ENCODE measurements at places on chromosomes 7 and 10.

DNA sequence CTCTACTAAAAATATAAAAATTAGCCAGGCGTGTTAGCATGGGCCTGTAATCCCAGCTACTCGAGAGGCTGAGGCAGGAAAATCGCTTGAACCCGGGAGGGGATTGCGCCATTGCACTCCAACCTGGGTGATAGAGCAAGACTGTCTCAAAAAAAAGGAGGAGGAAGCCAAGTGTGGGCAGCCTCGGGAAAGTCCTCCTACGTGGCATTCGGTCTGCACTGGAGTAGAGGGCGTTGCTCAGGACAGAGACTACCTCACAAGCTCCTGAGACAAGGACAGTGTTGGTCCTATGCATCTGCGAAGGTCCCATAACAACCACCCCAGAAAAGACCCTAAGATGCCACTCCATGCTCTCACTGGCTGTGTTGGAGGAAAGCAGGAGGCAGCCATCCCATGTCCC lies 10.0 kb upstream of the SERPINE1 start:
- DNase-seq = no peak

DNA sequence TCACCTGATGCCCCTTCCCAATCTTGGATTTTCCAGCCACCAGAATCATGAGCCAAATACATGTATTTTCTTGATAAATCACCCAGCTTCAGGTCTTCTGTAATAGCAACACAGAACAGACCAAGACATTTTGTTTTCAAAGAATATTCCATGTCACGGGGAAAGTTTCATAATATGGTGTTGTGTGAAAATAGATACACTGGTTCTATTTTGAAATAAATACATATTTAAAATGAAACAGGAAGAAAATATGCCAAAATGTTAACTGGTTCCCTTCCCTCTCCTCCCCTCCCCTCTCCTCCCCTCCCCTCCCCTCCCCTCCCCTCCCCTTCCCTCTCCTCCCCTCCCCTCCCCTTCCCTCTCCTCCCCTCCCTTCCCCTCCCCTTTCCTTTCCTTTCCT lies 30.3 kb upstream of the CAMK1D start:
- DNase-seq = no peak

- DNase-seq = no peak
These were observed 25.1 kb upstream of the NDST2 start for GRCh38 chr10:73836427-73836980.

DNA sequence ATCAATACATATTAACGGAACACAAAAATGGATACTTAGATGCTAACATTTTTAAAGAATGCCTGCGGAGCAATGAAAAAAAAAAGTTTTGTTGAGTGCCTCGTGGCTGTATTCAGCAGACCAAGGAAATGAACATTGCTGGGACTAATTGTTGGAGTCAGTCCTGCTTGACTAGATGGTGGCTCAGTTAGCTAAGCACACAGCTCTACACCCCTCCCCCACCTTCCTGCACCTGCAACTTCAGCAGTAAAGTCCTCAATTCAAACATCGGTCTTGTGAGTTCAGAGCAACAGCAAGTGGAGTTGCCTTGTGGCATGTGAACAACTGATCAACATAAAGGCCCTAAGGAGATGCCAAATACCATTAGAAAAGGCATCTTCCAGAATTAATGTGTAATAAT lies 326.0 kb upstream of the NPSR1 start:
- no peak for DNase-seq

GRCh38 chr7:74253835-74254128 lies 417 bp downstream of the RFC2 start:
- DNase-seq = no peak

DNA sequence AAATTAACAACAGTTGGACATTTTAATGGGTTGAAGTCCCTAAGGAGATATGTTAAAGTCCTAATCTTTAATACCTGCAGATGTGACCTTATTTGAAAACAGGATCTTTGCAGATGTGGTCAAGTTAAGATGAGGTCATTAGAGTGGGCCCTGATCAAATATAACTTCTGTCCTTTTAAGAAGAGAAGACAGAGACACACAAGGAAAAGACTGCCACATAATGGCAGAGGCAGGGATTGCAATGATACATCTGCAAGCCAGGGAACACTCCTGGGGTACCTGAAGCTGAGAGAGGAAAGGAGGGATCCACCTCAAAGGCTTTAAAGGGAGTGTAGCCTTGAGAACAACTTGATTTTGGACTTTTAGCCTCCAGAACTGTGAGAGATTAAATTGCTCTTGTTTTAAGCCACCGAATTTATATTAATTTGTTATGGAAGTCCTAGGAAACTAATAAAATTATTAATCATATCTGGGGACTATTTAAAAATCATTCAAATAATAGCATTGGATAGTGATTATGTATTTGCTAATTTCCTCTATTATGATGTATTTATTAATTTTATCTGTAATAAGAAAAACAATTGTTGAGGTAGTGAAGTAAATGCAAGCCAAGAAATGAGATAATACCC lies 700.0 kb upstream of the PCDH15 start:
- DNase-seq = peak; percentile 44

DNA sequence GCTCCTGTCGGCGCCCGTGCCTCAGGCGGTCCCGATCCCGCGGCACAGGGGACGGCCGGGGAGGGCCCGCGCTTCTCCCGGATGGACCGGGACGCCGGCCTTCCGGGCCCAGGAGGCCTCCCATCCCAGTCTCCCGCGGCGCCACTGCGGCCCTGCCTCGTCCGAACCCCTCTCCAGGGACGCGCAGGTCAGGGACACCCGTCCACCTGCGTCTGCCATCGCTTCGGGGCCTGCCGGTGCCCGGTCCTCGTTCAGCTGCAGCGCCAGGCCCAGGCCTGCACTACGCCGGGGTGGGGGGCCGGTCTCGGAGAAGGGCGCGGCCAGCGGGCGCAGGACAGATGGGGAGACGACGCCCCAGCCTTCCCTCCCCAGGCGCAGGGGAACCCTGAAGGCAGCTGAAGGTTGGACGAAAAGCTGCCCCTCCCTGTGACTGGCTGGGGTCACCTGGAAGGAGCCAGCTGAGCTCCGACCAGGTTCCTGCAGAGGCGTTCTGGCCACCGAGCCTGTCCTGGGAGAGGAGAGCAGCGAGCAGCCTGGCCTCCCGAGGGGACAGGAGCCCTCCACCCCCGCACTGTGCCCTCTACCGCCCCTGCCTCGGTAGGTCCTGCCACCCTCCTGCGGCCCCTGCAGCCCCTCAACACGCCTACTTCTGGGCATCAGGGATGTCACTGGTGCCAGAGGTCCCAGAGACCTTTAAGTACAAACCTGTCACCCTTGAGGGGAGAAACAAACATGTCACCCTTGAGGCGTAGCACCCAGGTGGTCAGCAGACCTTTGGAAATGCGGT lies 84.3 kb downstream of the LANCL2 start:
- DNase-seq = no peak

- DNase-seq = peak; percentile 77
These were observed 94.1 kb downstream of the PIP4K2A start for GRCh38 chr10:22620140-22620857.

- DNase-seq = peak; percentile 28
These were observed 97.0 kb downstream of the TPK1 start for GRCh38 chr7:144738708-144739314.

- DNase-seq = no peak
These were observed 188.9 kb downstream of the CXCL12 start for GRCh38 chr10:44196008-44196320.

DNA sequence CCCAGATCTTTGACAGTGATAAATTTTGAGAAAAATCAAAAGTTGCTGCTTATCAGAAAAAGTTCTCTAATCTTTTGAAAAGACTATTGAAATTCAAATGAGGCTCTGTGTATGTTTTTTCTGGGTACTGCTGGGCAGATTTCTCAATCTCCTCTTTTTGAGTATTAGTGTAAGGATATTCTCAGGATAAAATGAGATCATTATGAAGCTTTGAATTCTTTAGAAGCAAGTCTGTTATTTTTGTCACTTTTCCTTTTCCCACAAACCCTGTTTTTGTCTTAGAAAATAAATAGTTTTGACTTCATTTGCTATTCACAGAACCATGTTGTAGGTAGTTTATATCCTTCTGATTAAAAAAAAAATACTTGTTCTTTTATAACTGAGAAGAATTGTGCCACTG lies 7.9 kb downstream of the STAM start:
- DNase-seq = no peak

GRCh38 chr7:17654940-17655339 lies 285.4 kb downstream of the SNX13 start:
- DNase-seq = no peak

GRCh38 chr10:771647-772046 lies 82.2 kb upstream of the DIP2C start:
- DNase-seq = no peak

DNA sequence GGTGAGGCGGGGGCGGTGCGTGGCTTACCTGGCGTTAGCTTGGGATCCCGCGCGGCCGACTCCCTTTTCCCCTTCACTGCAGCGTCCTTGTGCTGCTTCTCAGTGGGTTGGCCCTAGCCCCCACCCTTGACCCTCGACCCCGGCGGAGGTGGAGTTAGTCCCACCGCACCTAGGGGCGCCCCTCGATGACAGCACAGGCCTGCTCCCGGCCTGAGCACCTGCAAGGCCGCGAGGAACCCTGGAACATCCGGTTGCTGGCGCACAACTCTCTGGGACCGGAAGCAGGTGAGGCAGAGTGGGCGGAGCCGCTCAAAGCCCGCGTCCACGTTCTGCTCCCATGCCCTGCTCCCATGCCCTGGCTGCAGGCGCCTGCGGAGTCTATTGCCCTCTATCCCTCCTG lies 266.9 kb downstream of the USP6NL start:
- no peak for DNase-seq

DNA sequence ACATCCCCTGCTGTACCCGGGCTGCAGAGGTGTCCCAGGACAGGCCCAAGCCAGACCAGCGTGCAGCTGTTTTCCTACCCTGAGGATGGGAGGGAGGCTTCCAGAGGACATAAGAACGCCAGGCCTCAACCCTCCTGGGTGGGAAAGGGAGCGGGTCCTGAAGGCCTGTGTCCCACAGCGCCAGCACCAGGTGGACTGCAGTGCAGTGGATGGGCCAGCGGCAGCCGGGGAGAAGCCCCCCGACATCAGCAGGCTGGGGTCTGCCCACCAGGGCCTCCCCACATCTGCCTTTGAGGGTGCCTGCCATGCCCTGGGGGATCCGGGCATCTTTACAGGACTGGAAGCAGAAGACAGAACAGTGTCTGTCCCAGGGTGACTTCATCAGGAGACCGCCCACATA lies 22.8 kb upstream of the ZNF716 start:
- no peak for DNase-seq

GRCh38 chr7:148579366-148579765 lies 11.2 kb upstream of the C7orf33 start:
- no peak for DNase-seq

GRCh38 chr7:121961089-121961867 lies 88.3 kb downstream of the PTPRZ1 start:
- peak; percentile 67 for DNase-seq

DNA sequence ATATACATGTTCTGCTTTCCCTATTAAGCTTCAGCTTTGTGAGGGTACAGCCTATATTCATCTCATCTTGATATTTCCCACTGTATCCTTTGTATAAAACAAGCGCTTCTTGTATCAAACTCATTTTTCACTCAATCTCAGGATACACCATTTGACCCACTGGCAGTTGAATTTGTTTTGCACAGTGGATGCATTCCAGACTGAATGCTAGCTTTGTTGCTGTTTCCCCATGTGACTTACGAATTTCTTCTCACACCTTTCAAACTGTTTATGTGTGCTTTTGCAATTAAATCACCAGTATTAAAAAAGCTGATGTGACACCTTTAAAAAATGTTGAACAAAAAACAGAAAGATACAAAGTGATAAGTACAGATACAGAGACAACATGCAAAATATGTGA lies 180.9 kb downstream of the ZNF438 start:
- DNase-seq = no peak

GRCh38 chr7:109745677-109746410 lies 1176.2 kb downstream of the DNAJB9 start:
- DNase-seq = no peak

DNA sequence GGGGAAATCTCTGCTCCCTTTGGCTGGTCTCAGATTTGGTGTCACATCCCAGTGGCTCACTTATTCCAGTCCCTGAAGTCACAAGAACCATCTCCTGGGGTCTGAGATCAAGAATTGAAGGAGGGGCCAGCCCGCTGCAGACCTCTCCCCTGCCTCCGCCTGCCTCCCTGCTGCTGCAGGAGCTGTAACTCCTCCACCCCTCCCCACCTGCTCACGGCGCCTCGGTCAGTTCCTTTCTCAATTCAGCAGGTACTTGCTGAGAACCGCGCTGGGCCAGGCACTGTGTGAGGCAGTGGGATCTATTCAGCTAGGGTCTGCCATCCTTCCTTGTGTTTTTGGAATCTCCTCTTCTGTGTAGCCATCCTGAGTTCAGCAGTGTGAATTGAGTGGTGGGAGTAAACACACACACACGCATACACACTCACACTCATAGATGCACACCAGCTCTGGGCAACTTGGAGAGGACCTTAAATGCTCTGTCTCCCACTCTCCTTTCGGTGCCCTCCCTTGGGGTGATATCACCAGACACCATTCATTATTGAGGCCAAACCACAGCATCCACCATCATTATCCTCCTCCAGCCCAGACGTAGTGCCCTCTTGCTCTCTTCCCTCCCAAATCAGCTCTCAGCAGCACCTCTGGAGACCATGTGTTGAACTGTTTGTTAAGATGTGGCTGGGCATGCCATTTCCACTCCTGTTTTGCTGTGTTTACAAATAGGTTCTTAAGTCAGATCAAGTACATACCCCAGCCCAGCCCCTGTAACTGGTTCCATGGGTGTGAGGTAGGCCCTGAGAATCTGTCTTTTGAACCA lies 22.0 kb upstream of the ANKRD2 start:
- DNase-seq = no peak

GRCh38 chr10:118950190-118950680 lies 79.3 kb upstream of the NANOS1 start:
- DNase-seq = peak; percentile 19

DNA sequence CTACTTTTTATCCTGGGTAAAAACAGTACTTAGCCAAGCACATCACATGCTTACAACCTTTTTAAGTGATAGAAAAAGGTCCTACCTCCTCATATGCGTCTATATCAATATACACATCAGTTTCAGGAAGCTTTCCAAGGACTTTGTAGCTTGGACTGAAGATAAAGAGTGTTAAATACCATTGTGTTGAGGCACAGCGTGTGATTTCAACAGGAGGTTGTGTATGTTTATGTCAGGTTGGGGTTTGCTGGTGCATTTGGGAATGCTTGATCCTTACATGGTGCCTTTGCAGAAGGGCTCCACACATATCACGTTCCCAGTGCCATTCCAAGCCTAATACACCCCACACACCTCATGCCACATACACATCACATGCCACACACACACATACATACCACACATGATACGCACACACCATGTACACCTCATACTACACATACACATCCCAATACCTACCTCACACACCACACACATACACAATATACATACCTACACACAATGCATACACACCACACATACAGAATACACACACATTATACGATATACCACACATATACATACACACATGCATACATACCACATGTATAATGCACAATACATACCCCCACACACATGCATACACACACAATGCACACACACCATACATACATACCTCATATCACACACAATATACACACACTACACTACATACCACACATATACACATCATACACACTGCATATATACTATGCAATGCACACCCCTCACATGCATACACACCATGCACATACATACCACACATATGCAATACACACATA lies 33.1 kb downstream of the PSMC2 start:
- DNase-seq = no peak
